ENCODE measurements at places on chromosomes 16 and 17.
A peak's percentile ranks its signal among the peaks of the same experiment; 100 is the strongest.

DNA sequence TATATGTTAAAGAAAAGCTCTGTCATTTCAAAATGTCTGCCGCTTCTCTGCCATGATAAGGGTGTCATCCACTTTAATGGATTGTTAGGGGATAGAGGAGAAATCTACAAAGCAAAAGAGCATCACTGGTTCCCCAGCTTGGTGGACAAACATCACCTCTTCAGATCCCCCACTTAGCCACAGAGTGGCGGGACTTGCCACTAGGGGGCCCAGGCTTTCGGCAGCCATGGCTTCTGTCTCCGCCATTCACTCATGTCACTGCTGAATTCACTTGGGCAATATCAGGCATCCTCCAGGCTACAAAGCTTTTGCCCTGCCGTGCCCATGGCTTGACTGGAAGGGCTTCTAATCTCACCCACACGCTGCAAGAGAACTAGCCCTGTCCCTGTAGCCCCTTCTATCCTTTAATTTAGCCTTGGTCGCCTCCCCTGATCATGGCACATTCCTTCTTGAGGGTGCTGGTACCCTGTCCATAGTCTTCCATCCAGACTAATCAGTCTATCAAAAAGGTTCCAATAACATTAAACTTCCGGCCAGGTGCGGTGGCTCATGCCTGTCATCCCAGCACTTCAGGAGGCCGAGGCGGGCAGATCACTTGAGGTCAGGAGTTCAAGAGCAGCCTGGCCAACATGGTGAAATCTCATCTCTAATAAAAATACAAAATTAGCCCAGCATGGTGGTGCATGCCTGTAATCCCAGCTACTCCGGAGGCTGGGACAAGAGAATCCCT is 34.7 kb downstream of the SBK1 start:
- peak; percentile 15 for DNase-seq

GRCh38 chr16:65388592-65388991 is 266.7 kb upstream of the CDH11 start:
- no peak for DNase-seq

- no peak for DNase-seq
Observed at GRCh38 chr17:12622726-12623125, 43.0 kb upstream of the MYOCD start.

GRCh38 chr17:37796076-37796475 is 51.2 kb upstream of the HNF1B start:
- no peak for DNase-seq

- no peak for DNase-seq
Observed at GRCh38 chr17:74702116-74702871, 10.4 kb downstream of the CD300LF start.

- peak; percentile 70 for DNase-seq
Observed at GRCh38 chr17:50507871-50508572, at the start of gene MYCBPAP. Gene MYCBPAP, plus strand, starts transcription at chr17:50508439. Its CDS starts 236 bp downstream, at chr17:50508675.

- no peak for DNase-seq
Observed at GRCh38 chr17:66784621-66785364, 50.1 kb upstream of the CACNG5 start.

DNA sequence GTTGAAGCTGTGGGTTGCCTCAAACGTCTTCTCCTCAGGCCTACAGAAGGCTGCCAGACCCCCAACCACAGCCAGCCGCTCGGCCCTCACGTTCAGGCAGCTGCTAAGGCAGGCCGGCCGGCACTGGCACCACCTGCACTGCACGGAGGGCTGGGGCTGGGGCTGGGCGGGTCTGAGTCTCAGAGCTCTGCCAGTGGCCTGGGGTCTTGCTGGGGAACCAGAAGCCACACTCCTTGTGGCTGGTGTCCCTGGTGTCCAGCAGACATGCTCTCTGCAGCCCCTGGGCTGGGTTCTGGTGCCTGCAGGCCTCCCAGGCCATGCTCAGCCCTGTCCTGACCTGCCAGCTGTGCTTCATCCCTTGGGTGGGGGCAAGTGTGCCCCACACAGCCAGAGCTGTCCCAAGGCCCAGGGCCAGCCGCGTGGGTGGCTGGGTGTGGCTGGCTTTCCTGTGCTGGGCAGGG is 42.0 kb downstream of the BAHCC1 start:
- no peak for DNase-seq

DNA sequence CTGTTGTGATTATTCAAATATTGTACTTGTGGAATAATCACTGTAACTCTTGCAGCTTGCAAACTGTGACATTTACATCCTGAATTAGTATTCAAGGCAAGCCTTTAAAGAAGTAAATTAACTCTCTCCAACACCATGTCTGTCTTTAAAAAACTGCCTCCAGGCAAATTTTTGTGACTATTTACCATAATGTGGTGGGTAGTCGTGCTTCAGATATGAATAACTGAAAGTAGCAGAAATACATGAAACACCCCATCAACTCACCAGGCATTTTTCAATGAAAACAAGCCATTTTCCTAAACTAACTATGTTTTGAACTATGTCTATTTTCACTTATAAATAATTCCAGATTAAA is 217.4 kb upstream of the PSMD7 start:
- DNase-seq, result no peak

- no peak for DNase-seq
Observed at GRCh38 chr17:80029258-80029974, 6.3 kb downstream of the TBC1D16 start.

DNA sequence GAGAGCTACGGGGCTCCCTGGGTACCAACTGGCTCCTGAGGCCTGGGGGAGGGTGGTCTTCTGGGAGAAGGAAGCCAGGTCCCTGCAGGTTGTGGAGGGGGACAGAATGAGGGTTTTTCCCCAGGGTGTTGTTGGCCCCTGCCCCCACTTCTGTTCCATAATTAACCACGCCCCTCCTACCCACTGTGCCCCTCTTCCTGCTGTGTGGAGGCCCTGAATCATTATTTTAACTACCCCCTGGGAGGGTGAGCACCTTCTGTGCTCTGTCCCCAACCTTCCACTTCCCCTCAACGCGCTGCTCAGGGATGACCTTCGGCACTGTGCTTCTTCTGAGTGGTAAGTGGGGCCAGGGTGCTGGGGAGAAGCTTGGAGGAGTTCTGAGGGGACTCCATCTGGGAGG is at the start of gene ITGAD:
Gene ITGAD, plus strand, starts transcription at position 280 of the 400 bp plus-strand sequence. Its CDS starts 26 bp downstream, at position 306.
- no peak for DNase-seq

GRCh38 chr16:69812688-69813014 is 50.5 kb downstream of the WWP2 start:
- no peak for DNase-seq

- peak; percentile 41 for DNase-seq
Observed at GRCh38 chr16:49484451-49484849, 110.8 kb downstream of the C16orf78 start.

DNA sequence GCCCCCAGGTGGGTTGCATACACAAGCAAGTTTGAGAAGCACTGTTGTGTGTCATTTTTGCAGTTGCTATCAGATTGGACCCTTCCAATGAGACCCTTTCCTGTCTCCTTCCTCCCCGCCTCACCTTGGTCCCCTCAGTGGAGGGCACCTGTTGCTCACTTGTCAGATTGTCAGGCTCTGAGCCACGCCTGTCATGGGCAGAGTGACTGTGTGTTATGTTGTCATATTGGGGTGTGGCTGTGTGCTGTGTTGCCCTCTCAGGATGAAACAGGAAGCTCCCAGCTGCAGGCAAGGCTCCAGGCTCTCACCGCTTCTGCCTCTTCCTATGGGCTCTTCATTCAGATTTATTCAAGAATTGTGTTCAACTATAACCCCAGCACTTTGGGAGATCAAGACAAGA is 302.9 kb downstream of the CPPED1 start:
- DNase-seq, result no peak

DNA sequence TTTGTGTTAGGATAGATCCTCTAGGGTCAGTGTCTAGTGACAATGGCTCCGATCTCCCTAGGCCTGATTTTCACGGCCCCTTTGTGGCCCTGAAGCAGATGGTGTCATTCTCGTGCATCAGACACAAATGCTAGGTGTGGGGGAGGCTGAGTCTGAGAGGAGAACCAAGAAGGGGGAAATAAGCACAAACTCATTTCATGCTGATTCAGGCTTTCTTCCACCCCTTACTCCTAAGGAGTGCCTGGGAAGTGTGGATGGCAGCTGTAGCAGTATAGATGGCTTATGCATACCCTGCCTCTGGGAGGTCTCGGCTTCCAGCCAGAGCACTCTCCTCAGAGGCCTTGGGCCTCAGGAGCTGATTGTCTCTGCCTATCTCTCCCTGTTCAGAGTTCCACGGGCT is 1.8 kb upstream of the WNK4 start:
- no peak for DNase-seq

- DNase-seq, result no peak
Observed at GRCh38 chr17:4136373-4136772, 6.5 kb downstream of the ZZEF1 start.

DNA sequence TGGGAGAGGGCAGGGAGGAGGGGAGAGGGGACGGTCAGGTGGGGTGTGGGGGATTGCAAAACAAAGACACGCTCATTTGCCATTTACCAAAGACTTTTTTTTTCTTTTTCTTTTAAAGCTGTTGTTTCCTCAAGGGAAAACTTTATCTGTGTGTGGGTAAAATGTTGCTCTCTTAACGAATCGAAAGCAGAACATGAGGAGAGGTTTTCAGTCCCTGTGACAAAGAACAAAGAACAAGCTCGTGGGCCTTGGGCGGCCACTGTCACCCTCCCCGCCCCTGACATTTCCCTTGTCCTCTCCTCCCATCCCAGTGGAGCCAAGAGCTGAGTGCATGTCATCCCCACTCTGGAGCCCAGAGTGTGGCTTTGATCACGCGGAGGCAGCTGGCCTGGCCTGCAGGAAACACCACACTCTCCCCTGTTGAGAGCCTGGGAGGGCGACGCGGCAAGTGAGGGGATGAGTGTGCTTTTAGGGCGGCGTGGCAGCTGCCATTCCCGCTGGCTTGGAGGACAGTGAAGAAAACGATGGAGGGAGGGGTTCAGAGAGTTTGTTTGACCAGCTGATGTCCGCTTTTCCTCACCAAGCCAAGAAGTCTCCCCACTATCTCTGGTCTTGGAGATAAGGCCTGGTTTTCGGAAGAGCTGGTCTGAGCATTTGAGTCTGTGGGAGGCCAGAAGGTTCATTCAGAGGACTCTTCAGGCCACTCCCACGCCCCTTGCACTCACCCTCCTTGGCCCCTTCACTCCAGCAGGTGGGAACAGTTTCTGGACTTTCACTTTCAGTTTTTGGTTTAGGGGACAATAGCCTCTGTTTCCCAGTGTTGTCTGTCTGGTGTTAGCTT is 11.4 kb downstream of the CCR7 start:
- DNase-seq, result peak; percentile 72

DNA sequence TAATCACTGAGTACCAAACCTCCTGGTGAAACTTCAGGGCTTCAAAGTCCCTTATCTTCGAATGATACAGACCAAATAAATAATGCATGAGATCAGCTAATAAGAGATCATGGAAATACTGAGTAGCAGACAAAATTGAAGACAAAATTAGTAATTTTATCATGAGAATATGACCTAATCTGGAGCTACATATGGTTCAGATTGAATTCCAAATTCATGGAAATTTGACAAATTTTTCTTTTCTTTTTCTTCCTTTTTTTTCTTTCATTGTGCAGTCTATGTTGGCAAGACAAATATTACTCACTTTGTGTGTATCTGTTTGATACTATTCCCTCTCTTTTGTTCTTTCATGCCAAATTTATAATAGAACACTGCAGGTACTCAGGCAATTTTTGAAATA is 218.1 kb upstream of the KCNJ16 start:
- DNase-seq, result no peak

- DNase-seq, result no peak
Observed at GRCh38 chr17:67211742-67212141, 33.3 kb downstream of the HELZ start.

DNA sequence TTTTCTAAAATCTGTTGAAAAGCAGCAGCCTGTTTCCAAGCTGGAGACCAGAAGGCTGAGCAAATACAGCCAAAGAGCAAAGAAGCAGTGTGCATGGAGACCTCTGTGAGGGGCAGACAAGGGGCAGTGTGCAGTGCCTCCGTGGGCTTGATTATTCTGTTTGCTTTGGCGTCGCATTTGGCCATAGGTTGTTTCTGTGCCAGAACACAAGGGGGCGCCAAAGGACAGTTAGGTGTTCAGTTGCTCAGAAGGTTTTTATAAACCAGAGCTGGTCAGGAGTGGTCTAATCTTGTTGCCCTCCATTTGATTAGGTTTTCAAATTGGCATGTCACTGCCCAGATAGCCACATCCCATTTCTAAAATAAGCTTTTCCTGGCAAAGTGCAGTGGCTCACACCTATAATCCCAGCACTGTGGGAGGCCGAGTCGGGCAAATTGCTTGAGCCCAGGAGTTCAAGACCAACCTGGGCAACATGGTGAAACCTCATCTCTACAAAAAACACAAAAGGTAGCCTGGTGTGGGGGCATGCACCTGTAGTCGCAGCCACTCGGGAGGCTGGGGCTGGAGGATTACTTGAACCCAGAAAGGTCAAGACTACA is 10.6 kb downstream of the MYH3 start:
- DNase-seq, result peak; percentile 76

GRCh38 chr17:18859256-18859655 is 1.3 kb downstream of the PRPSAP2 start:
- DNase-seq, result peak; percentile 39

GRCh38 chr17:29124925-29125273 is 55.3 kb downstream of the MYO18A start:
- DNase-seq, result no peak

DNA sequence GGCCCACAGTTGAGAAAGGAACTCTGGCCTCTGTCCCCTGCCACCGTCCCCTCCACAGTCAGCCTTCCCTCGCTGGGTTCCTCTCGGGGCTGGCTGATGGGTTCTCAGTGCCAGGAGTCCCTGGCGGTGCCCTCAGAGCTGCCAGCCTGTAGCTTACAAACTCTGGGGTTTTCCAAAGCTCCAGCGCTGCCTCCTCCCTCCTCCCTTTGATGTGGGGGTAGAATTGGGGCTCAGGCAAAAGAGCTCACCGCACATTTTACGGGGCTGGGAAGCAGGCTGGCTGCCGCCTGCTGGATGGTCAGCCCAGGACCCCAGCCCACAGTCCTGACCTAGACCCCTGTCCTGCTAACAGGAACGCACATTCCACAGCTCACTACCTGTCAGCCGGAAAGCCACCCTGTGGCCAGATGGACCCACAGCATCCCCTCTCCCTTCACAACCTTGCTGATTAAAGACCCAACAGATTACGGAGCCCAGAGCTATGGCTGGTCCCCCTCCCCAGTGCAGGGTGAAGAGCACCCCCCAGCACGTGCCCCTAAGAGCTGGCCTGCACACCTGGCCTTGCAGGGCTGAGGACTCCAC is 6.0 kb downstream of the VASN start:
- peak; percentile 26 for DNase-seq

GRCh38 chr16:80107900-80108299 is 432.9 kb upstream of the DYNLRB2 start:
- DNase-seq, result no peak

DNA sequence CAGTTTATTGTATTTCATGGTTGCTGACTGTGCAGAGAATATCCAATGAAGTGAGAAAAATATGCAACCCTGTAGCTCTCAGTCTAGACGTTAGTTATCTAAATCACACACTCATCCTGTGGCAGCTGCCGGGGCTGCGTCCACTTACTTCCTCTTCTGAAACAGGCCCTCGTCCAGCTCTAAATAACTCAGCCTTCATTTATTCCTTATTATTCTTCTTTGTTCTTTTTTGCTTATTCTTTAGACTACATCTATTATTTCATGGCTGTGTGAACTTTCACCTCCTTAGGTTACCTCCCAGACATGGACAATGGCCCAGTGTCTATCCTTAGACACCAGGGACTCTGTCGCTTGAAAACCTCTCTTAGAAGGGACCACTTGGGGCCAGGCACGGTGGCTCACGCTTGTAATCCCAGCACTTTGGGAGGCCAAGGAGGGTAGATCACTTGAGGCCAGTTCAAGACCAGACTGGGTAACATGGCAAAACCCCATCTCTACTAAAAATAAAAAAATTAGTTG is 3.4 kb upstream of the THUMPD1 start:
- no peak for DNase-seq
